ENCODE measurements at places on chromosomes 2 and 18.

DNA sequence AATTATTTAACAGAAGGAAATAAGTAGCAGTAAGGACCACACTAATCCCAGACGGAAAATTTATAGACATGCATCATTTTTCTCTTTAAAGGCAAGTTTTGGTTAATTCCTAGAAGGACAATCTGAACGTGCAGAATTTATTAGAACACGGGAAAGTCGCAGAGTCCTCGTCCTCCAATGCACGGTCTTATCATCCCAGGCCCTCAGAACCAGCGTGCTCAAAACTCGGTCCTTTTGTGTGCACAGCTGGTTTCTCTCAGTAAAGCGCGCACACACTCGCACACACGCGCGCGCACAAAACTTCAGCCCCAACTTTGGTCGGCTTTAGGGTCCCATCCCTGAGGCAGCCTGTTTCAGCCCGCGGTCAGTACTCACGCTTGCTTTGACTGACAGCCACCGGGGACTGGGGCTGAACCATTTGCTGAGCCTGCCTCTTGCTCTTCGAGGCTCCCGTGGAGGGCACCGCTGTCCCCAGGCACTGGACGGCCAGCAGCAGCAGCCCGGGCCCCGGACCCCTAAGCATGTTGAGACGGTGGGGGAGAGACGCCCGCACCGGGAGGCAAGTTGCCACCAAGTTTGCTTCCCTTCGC is 493 bp downstream of the FN1 start:
- no peak for DNase-seq

DNA sequence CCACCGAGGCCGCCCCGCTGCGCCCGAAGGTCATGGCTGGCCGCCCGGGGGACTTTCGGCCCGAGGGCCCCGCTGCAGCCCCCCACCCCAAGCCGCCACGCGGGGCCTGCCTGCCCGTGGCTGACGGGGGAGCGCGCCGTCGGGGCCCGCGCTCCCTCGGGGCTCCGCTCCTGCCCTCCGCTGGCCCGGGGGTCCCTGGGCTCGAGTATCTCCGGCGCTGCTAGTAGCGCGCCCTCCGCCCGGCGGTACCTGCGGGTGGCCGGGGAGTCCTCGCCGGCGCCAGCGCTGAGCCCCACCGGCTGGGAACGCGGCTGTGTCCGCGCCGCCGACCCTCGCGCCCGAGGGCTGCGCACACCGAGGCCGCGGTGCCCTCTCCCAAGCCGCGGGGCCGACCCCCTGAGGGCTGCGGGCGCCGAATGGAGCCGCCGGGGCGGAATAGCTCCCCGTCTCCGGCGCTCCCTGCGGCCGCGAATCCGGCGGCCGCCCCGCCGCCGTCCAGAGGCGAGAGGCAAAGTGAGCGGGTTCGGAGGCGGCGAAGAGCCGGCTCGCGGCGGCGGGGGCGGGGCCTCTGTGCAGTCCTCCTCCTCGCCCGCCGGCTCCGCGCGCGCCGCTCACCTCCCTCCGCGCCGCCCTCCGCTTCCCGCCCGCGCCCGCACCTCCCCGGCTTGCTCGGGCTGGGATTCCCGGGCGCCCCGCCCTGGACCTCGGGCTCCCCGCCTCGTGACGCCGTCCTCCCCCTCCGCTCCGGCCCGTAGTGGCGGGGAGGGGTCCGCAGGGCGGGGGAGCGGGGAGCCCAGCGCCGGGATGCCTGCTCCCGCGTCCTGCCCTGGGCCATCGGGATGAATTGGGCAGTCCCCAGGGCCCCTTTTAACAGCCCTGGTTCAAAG is at the start of gene KCNG3:
Gene KCNG3 (minus strand): TSS at position 515 of the 887 bp plus-strand sequence. CDS start 481 bp downstream, at position 34.
- peak; percentile 46 for DNase-seq

DNA sequence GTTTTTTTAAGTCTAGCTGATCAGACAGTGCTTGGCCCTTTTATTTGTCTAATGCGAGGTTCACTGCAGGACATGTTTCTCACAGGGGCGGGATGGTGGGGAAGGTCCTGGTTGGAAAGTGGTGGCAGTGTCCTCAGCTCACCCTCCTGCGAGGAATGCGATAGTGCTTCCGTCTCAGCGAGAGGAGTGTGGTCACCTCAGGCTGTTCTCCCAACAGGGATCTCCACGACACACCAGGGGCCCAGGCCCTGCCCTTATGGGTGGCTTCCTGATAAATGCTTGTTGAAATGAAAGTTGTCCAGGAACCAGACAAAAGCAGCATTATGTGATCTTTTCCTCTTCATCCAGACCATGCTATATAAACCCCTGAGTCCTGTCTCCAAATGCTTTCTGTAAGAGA is 70.1 kb downstream of the BOLA3 start:
- DNase-seq: no peak

DNA sequence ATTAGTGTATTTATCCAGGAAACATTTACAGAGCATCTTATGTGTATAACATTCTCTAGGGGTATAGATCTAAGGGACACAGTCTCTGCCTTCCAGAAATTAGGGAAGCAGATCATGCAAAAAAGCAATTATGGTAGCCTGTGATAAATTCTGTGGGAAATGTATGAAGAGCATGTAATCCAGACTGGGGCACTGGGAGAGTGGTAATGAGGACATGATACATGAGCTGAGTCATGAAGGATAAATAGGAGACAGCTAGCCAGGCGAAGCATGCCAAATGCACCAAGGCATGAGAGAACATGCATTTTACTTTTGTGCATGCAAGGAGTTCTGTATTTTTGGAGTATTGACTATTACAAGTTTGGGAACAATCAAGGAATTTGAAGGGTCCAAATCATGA is 8.9 kb upstream of the RPRM start:
- DNase-seq: no peak

- DNase-seq: no peak
Measured at GRCh38 chr2:240822280-240822847, 2.3 kb upstream of the KIF1A start.

DNA sequence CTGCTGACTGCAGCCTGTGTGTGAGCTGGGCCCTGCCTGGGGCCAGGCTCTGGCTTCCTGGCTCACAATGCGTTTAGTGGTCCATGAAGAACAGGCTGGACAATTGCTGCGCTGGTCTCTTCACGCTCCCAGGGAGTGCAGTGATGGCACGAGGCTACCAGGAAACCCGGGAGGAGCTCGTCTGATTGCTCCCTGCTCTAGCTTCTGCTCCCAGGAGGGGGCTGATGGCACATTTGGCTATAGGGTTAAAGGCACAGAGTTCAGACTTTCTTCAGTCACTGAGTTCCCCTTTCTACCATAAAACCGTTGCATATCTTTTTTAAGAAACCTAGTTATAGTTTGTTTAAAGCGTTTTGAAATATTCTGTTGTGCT is 60.1 kb downstream of the KCNF1 start:
- DNase-seq: no peak

DNA sequence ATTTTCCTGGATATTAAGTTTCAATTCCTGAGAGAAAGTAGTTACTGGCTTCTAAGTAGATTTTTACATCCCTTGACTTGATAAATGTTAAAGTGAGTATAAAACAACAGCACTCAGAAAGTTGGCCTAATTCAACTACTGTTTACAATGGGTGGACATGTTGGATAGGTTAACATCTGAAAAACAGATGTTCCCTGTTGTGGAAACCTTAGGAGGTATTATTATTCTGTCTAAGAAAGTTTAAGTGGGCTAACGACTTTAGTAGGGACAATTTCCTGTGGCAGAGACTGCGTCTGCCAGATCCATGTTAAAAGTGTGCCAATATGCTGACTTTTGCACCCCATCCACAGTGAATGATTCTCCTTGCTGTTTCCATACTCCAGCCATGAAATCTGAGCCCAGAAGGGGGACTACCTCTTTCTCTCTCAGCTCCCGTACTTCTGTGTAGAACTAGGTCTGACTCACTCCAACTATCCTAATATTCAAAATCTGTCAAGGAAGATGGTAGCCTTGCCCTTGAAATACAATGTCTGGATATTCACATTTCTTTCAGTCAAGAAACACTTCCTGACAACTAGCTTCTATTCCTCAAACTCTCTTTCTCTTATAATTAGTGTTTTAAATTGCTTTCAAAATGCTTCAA is 327.5 kb upstream of the HNRNPA3 start:
- no peak for DNase-seq

GRCh38 chr18:2709316-2709715 is 53.8 kb downstream of the SMCHD1 start:
- no peak for DNase-seq

DNA sequence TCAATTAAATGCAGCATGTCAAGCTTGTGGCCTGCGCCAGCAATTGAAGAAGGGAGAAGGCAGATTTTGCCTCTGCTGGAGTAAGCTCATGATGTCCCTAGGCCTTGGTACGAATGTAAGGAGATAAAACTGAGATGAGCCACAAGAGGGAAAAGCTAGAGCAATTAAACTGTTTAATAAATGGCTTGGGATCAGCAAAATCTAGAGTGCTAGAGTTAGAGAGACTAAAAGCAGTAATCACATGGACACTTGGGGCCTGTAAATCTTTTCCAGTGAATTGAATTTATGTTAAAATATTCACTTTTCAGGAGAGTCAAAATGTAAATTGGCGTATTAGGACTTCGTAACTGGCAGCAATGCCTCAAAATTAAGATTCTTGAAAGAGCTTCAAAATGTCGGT is 86.2 kb downstream of the CDK15 start:
- DNase-seq: no peak

DNA sequence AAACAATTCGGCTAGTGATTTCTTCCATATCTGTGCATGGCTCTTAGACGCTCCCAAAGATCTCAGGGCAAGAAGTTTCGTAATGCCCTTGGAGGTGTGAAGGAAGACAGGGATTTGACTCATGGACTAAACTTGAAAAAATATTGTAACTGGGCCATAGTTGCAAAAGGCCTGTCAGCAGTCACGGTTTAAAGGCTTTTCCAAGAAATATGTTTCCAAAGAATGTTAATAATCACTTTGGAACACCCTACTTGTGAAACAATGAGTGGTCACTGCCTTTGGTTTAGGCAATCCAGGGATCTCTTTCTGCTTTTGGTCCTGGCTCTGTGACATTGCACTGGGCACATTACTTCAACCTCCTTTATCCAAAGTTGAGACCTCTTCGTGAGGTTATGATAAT is 102.5 kb upstream of the RASGRP3 start:
- no peak for DNase-seq

DNA sequence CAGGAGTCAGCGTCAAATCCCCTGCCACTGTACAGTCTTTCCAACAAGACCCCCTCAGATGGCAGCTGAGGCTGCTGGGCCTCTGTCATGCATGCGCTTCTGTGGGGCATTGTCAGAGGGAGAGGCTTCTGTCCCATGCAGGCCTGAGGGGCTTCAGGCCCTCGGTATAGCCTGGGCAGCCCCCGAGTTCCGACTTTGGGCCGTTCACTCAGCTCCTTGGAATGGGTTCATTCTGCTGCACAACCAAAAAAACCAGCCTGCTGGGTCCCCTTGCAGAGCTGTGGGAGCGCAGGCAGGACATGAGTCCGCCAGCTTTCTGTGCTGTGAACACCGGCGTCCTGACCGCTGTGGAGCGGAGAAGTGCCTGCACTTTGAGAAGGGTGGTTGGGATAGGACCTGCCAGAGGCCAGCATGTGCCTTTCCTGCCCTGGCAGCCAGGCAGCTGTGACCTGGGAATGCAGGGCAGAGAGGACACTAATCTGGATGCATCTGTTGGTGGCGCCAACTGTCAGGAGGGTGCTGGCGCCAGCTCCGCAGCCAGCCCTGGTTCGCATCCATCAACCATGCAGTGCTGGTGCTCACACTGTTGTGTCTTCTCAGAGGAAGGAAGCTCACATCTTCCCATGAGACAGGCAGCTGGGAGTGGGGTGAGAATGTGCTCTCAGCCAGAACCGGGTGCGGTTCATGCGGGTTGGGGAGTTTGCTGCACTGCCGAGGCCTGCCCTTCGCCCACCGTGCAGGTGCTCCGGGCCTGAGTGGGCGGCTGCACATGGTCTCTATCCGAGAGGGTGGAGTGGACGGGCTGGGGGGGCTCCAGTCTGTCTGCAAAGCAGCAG is 14.3 kb downstream of the ARHGEF4 start:
- no peak for DNase-seq

DNA sequence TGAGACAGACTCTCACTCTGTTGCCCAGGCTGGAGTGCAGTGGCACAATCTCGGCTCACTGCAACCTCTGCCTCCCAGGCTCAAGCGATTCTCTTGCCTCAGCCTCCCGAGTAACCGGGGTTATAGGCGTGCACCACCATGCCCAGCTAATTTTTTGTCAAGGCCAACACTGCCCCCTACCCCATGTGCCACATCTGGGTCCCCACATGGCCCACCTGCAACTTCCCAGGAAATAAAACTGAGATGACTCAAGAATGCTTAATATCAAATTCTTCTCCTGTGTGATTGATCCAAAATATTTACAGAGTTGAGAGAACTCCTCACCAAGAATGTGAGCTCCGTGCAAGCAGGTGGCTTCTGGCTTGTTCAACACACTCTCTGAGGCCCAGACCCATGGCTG is 9.1 kb downstream of the AP1S3 start:
- no peak for DNase-seq

DNA sequence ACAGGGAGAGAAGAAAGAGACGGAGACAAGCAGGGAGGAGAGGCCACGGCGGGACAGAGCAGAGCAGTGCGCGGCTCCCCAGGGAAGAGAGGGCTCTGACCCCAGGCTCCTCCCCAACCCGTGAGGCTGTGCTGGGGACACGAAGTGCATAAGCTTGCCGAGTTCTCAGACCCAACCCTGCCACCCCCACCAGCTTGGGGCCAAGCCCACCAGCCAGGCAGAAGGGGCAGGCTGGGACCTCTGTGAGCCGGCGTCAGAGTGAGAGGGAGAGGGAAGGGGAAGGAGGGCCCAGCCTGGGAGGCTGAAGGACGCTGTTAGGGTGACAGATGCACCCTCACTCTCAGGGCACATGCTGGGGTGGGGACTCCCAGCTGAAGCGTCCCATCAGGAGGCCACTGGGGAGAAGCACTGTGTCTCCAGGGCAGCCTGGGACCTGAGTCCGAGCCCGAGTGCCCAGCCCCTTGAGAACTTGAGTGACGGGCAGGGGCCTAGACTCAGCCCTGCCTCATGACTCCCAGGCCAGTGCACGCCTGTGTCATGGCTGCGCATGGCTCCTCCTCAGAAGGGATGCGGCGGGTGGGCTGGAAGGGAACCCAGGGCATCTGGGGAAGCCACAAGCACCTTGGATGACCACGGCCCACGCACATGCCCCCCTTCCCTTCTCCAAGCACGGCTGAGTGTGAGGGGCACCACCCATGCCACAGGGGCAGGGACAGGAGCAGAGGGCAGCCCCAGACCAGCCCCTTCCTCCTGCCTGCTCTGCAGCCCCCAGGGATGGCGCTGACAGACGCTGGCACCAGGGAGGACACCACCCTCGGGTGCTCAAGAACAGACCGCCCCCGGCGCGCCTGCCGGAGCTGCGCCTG is 31.0 kb downstream of the MTERF4 start:
- DNase-seq: no peak

GRCh38 chr18:74926051-74926450 is 282.9 kb downstream of the PTGR3 start:
- no peak for DNase-seq

DNA sequence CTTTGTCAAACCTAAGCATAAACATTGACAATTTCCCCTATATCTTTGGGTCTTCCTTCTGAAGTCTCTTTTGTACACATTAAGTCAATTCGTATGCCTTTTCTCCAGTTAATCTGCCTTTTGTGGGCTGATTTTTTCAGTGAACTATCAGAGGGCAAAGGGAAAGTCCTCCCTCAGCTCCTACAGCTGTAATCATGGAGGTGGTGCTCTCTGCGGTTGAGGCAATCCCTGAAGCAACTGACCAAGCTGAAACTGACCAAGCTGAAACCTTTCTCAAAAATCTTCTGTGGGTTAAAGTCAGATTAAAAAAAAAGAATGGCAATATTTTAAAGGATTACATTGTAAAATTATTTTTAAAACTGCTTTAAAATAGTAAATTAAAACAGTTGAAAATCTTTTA is 105.8 kb upstream of the DNAJC10 start:
- no peak for DNase-seq

- DNase-seq: no peak
Measured at GRCh38 chr2:7730449-7730848, 813.2 kb downstream of the RNF144A start.

GRCh38 chr18:27942706-27943105 is 234.2 kb downstream of the CDH2 start:
- no peak for DNase-seq

Data from activated CD8-positive, alpha-beta memory T cell treated with anti-CD3 and anti-CD28 coated beads for 4 hours (primary cell).